Foreskin keratinocyte (primary cell): ENCODE measurements at places on chromosomes 7 and 10.

- DNase-seq: no peak
These were observed 439.7 kb upstream of the IGFBP3 start for GRCh38 chr7:46360811-46361210.

DNA sequence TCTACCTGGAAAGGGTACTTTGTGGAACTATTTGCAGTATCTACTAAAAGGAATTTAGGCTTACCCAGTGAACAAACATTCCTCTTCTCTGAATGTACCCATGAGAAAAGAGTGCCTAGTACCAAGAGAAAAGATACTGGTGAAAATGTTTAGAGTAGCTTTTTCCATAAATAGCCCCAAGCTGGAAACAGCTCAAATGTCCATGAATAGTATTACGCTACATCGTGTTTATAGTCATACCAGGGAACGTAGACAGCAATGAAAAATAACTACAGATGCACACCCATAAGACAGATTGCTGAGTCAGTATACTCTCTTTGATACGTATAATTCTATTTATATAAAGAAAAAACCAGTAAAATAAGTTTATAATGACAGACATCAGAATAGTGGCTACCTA, 285.9 kb downstream of the KLF6 start:
- peak; percentile 20 for DNase-seq

GRCh38 chr7:41298409-41298808, 404.5 kb downstream of the INHBA start:
- no peak for DNase-seq

- DNase-seq: peak; percentile 97
These were observed 65.0 kb downstream of the STK17A start for GRCh38 chr7:43647673-43648472.

DNA sequence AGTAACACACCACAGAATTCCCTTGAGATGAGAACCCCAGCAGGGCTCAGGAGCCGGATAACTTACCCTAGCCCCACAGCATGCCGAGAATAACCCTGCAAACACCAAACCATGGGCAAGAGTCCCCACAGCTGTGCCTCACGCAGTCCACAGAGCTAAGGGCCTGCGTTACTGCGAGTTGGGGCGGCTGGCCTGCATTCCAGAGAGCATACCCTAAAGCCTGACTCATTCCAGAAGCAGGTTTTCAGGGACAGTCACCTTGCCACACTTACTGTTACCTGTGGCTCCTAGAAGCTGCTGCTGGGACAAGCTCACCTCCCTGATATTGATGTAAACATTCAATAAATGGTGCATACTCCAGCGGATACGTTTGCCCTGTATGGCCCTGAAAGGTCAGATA, 18.6 kb downstream of the FGFR2 start:
- peak; percentile 81 for DNase-seq

DNA sequence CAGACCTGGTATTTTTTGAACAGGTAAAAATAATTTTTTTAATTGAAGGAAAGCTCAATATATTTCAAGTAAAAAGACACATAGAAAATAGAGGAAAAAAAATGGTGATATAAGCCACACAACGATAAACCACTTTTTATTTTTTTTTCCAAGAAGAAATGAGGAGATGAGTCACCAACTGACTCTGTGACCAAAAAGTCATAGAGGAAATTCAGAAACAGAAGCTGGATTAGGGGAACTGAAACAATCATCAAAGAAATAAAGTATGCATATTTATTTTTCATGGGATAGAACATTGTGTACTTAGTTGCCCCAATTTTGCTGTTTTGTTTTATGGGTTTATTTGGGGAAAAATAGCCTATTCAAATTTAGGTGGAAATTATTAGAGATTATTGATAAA, 176.8 kb upstream of the AGR3 start:
- DNase-seq: peak; percentile 15

DNA sequence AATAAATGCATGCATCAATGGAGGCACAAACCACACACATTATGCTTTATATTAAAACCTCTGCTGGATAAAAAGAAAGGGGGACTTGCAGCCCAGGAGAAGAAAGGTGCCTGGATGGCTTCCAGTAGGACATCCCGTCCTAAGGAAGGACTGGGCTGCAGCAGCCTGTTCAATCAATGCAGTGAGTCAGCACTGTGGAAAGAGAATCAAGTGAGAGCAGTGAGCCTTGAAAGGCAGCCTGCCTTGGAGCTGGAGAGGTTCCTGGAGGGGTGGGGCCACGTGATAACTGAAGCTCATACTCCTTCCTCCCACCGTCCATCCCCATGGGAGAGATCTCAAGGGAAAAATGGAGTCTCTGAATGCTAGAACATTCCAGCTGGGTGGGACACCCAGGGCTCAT, 501.2 kb downstream of the ADRA2A start:
- no peak for DNase-seq

DNA sequence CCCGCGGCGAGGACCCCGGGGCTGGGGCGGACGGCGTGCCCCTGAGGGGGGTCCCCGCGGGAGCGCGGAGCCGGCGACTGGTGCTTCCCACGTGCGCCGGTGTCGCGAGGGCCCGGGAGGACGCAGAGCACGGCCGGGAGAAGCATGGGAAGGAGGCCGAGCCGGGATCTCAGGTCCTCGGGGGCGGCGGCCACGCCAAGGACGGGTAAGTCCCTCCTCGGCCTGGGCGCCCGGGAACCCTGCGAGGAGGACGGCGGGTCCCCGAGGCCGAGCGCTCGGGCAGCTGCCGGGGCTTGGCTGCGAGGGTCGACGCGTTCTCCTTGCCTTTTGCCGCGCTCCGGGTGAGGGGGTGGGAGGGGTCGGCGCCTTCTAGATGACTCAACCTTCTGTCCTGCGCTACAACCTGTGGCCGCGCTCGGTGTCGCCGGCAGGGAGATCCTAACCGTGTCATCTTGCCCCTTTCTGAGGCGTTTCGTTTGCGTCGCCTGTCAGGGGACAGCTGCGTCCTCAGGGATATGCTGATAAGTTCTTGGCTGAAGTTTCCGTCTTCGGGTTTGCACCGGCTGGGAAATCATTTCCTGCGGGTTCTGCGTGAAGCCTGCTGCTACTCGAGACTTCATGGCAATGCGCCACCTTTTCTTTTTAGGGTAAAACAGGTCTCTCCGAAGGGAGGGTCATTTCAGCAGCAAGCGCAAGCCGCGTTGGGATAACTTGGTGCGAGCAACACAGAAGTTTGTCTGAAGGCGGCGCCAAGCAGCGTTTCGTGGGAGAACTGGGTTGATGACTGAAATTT, 529 bp downstream of the TASOR2 start:
- peak; percentile 68 for DNase-seq

DNA sequence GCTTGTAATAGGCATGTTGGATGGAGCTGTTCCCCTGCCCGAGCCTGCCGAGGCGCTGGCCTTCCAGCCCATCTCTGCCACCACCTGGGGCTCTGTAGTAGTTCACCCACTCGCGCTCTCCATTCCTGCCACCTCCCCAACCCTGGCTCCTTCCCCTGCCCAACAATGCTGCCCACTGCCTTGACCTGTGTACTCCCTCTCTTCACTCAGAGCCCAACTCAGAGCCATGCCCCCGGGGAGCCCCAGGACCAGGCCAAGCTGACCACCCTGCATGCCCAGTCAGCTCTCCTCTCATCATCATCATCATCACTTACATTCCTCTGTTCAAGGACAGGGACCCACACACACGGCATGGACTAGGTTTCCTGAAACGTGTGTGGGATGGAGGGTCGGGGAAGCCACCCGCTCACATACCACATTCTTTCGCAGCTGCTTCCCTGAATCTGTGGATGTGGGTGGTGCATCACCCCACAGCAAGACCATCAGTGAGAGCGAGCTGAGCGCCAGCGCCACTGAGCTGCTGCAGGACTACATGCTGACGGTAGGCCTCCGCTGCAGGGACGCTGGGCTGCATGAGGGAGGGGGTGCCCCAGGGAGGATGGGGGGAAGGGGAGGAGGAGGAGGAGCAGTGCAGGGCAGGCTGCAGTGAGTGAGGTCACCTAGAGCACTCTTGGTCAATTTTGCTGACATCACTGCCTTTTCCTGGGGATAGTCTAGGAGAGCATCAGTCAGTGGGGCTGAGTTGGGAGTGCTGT, 15.6 kb downstream of the NACAD start:
- DNase-seq: no peak

GRCh38 chr10:84088626-84089025, 50.7 kb upstream of the GHITM start:
- no peak for DNase-seq

- no peak for DNase-seq
These were observed 10.2 kb downstream of the ATP6V0E2 start for GRCh38 chr7:149884016-149884415.

- no peak for DNase-seq
These were observed 169.5 kb downstream of the SNX13 start for GRCh38 chr7:17770710-17771375.

- DNase-seq: no peak
These were observed 16.5 kb downstream of the TMEM236 start for GRCh38 chr10:17768496-17768895.

- DNase-seq: no peak
These were observed 4.2 kb downstream of the PHTF2 start for GRCh38 chr7:77802557-77803405.

GRCh38 chr7:80105701-80106408, 28.8 kb upstream of the GNAI1 start:
- DNase-seq: no peak

DNA sequence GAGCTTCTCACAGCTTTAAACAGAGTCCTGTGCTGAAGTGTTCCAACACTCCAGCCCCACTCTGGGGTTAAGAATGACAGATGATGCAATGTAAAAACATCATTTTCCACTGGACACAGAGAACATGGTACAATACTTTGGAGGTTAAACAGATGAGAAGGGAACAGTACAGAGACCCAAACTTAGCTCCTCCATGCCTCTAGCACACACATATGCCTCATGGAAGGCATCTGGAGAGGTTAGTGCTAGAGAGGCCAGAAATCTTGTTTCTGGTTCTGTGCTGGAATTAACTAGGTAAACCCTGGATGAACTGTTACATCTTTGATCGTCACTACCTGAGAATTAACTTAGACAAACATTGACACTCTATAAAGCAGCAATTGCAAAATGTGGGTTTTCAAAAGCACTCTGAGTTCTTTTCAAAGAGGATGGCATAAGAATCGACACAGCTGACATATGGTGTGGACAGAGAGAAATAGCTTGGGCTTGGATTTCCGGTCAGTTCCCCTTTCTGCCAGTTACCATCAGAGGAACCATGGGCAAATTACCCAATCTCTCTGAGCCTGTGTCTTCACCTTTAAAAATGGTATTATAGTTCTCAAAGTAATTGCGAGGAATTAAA, 81.9 kb downstream of the KCNMA1 start:
- DNase-seq: no peak
